ENCODE measurements at places on chromosomes 3 and 15.

DNA sequence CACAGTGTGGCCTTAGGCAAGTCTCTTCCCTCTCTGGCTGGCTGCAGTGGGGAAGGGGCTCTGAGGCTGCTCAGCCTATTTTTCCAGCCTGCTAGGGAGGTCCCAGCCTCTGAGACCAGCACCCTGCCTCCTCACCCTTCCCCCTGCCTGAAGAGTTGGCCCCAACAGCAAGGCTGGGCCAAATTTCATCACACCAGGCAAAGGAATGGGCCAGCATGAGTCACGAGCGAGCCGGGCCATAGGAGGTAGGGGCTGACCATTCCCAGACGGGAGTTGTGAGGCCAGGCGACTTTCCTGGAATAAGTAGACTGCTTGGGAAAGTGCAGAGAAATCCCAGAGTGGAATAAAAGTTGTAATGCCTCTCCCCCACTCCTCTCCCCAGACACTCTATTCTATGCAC, 5.7 kb upstream of the FBLN2 start:
- DNase-seq, result no peak

- no peak for DNase-seq
Measured at GRCh38 chr3:195162816-195163215, 108.1 kb downstream of the XXYLT1 start.

DNA sequence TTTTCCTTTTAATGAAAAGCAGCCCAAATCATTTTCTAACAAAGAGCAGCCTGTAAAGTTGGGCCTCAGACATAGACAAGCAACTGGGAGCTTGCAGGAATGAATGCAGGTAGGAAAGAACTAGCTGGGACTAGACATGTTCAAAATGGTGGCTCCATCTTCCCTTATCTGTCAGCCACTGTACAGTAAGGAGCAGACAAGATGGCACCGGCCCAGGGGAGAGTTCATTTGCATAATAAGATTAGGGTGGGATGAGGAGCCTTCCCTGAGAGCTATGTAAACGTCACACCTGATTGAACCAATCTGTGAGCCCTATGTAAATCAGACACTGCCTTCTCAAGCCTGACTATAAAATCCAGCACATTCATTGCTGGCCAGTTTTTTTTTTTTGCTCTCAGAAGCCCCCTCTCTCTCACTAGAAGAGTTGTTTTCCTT, 59.7 kb upstream of the GK5 start:
- no peak for DNase-seq

DNA sequence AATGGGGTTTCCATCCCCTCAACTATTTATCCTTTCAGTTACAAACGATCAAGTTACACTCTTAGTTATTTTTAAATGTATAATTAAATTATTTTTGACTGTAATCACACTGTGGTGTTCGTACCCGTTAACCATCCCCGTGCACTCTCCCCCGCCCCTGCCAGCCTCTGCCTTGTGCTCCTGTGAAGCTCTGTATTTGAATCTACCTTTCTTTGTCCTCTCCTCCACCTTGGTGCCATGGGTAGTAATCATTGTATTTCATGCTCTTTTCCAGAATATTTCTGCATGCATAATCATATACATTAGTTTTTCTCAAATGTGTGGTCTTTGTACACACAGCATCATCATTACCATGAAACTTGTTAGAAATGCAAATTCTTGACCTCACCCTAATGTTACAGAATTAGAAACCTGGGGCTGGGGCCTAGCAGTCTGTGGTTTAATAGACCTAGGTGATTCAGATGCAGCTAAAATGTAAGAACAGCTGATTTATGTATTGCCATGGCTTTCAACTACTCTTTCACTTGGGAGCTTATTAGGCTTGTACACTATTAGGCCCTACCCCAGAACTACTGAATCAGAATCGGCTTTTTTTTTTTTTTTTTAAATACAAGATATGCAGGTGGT, 91.5 kb downstream of the STT3B start:
- DNase-seq, result no peak

DNA sequence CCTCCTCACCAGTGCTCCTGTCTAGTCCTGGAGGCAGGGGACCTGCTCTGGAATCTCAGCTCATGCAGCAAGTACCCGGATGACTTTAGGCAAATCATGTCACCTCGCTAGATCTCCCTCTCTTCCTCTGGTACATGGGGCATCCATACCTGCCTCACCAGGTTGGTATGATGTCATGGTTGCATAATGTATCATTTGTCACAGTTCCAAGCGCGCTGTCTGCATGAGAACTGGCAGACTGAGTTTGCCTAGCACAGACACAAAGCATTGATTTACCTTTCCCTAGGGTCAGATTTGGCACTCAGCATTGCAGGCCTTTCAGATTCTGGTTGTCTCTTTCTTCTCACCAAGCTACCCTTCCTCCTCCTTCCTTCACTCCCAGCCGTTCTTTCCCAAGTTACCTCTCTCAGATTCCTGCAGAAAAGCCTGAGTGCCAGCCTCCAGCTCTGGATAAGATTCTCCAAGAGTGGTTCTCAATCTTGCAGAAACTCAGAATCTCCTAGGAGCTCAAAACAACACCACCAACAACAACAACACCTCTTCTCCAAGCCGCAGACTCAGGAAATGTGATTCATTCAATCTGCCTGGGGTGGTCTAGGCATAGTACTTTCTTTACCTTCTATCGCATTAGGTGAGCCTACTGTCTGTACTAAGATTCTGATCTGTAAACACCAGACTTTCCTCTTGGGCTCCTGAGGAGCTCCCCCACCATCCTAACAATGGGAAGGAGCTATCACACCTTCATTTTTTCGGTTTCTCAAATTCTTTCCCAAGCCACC, 29.5 kb downstream of the FAM43A start:
- peak; percentile 21 for DNase-seq

GRCh38 chr15:75456710-75457109, 5.2 kb upstream of the SIN3A start:
- no peak for DNase-seq

- peak; percentile 69 for DNase-seq
Measured at GRCh38 chr3:16520970-16521881, 7.7 kb upstream of the RFTN1 start.

DNA sequence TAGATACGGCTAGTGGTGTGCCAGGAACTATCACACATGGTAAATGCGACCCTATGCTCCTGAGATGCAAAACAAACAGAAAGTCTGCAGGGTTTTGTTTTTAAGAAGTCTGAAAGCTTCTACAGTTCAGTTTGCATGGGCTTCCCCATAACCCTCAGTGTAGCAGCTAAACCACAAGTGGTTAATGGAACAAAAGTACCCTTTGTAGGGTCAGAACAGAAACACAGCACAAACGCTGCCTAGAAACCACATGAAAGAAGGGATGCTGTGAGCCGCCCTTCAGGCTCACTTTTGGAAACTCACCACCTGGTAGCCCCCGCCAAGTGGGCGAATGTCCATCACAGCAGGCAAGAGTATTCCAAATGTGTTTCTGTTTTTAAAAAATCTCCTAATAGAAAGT, 46.2 kb downstream of the CTDSPL start:
- peak; percentile 65 for DNase-seq

DNA sequence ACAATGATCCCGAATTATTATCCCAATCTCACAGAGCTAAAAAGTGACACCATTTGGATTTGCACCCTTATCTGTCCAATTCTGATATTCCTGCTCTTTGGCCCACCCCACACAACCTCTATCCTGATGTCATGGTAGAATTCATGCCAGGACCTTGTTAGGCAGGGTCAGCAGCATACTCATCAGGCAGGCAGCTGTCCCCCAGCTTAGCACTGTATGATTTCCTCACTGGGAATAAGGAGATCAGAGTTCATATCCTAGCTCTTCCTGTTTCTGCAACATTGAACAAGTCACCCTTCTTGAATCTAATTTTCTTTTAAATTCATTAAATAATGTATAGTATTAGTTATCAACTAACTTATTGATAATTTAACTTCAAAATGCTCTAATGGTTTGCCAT, 12.0 kb upstream of the C3orf80 start:
- no peak for DNase-seq
